ENCODE measurements at places on chromosomes 6 and 20.
A peak's percentile ranks its signal among the peaks of the same experiment; 100 is the strongest.

- no peak for DNase-seq
Measured at GRCh38 chr6:43921039-43921438, 151.0 kb downstream of the VEGFA start.

- DNase-seq = no peak
Measured at GRCh38 chr20:19761326-19761725, 3.3 kb downstream of the RIN2 start.

GRCh38 chr6:159691963-159692287, 1.1 kb downstream of the SOD2 start:
- DNase-seq = no peak

GRCh38 chr6:29705389-29706231, 17.6 kb upstream of the HLA-F start:
- peak; percentile 36 for DNase-seq

DNA sequence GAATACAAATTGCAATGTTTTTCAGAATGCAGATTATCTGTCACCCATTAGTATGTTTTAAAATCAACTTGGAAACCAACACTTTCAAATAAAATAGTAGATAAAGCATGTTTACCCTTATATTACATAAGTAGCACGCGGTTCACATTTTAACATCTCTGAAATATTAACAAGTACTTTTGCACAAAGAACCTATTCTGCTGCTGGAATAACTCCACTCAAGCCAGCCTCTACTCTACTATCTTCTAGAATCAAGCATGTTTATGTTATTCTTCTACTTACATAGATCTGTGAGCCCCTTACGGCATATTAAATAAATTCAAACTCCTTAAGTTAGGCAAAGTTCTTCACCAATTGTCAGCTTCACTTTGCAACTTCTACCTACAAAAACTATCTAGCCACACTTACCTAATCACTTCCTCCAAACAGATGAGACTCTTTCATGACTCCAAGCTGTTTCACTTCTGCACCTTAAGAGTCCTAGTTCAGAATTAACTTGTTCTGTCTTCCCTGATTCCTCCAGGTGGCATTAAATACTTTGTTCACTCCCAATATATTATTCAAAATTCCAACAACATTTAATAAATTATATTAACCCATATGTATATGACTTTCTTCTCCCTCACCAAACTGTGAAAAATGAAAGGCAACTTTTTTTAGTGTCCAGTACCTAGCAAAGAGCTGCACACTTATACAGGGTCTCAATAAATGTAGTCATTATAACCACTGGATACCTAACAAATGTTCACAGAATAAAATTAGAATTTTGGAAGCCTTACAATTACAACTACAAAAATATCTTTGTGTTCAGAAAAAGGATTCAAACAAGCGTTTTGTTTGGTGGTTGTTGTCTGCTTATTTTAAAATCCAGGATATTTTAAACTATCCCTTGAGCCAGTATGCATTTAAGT, 12.1 kb downstream of the CEP85L start:
- no peak for DNase-seq

GRCh38 chr6:15401769-15402250, 155.9 kb downstream of the JARID2 start:
- no peak for DNase-seq

DNA sequence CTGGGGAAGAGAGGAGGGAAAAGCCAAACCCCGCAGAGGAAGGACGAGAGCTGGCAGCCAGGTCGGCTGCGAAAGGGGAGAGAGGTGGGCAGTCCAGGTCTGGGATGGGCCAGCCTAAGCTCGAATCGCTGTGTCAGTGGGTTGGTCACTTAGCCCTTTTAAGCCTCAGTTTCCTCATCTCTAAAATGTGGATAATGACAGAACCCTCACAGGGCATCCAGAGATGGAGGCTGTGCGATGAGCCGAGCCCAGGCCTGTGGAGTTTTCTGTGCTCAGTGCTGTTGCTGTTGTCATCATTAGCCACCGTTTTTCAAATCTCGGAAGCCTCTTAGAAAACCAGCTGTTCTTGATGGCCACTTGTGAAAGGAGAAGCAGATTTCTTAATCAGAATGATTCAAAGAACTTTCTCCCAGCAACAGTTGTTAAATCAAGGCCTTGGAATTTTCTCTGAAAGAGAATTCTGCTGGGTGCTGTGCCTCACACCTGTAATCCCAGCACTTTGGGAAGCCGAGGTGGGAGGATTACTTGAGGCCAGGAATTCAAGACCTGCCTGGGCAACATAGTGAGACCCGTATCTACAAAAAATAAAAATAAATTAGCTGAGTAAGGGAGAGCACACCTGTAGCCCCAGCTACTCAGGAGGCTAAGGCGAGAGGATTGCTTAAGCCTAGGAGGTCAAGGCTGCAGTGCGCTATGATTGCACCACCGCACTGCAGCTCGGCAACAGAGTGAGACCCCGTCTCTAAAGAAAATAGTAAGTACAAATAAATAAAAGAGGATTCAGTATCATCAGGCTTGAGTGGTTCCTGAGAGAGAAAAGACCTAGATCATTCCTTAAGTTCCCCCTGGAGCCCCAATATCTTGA, 46.3 kb upstream of the ENTPD6 start:
- no peak for DNase-seq

DNA sequence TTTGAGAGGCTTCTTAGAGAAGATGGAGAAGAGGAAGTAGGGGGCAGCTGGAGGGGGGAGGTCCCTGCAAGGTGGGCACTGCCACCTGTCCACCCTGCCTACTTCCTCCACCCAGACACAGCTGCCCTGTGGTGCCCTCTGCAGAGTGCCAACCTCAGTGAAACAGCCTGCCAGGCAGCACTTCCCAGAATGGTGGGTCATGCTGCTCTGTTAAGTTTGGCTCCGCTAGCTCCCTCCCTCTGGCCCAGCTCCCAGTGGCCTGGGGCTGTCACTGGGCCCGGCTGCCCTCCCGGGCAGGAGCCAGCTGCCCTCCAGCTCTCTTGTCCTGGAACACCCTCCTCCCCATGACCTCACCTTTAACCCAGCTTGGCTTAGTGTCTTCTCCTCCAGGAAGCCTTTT, 5.1 kb upstream of the EPB41L1 start:
- DNase-seq = peak; percentile 50

GRCh38 chr20:3740615-3741301, 8.3 kb downstream of the HSPA12B start:
- no peak for DNase-seq

DNA sequence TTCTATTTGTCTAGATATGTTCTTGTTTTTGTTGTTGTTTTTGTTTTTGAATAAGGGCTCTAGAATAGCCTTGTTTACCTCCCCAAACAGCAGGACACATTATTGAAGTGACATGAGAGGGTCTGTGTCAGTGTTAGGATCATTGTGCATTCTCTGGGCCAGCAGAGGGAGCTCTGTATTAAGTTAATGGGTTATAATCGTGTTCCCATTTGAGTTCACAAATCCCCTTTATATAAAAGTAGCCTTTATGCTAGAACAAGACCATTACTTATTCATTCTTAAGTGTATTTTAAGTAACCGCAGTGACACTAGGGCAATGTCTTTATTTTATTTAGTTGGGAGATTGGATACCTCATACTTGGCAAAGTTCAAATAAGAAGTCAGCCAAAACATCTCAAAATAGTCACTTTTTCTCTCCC, 44.8 kb downstream of the STK4 start:
- peak; percentile 15 for DNase-seq

- no peak for DNase-seq
Measured at GRCh38 chr6:129662980-129663431, 47.0 kb downstream of the ARHGAP18 start.

GRCh38 chr6:44535967-44536366, 148.5 kb downstream of the CDC5L start:
- DNase-seq = no peak

DNA sequence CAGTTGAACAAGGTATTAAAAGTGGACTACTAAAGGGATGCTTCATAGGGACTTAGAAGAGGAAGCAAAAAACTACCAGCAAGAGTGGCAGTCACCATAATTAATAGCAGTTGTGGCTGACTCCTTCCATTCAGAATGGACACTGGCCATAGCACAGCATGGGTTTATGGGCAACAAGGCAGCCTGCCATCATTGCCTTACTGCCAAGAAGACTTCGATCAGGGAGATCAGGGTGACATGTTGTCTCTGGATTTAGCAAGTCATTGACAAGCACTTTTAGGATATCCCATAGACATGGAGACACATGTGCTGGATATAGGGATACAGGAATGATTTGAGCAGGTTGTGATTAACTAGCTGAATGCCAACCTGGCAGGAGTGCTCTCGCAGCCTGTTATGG, 35.3 kb upstream of the RIPOR2 start:
- no peak for DNase-seq

- no peak for DNase-seq
Measured at GRCh38 chr20:347317-347639, 367 bp downstream of the NRSN2 start.

GRCh38 chr20:34012735-34013134, 19.0 kb downstream of the RALY start:
- DNase-seq = no peak

DNA sequence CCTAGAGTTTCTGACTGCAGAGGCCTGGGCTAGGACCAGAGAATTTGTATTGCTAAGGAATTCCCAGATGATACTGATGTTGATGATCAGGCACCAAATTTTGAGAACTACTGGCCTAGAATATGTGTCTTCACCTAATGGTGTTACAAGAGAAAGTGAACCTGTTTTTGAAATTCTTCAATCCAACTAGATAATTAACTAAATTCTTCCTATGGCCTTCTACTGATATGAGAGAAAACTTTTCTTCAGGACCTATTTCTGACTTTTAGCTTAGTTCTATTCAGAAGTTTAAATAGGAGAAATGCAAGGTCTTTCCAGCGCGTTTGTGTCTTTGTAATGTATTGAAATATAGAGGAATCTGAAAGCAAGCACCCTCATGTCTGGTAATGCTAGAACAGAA, 7.3 kb downstream of the NKAIN2 start:
- DNase-seq = no peak

DNA sequence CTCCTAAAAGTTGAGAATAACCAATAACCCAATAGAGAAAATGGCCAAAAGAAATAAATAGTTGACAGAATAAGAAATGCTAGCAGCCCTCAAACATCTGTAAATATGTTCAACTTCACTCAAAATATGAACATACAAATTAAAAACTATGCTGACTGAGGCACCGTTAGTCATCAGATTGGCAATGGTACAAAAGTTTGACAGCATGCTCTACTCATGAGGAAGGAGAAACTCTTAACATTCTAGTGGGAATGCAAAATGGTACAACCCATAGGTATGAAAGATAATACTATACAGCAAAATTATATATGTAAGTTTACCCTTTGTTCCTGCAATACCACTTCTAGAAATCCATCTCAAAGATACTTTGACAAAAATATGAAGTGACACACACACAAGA, 1.6 kb upstream of the ZSCAN12 start:
- DNase-seq = no peak

DNA sequence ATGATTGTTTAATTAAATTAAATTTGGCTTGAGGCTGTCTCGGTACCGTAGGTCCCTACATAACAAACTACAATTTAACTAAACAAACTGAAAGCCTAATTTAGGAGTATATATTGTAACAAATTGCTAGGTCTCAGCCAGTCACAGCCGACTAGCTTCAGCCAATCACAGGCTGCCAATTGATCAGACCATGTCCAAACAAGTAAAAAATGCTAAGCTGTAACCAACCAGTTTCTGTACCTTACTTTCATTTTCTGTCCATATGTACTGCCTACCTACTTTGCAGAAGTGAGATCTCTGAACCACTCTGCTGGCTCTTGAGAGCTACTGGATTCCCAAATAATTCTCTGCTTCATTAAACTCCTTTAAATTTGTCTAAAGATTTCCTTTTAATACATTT, 648.0 kb upstream of the GJE1 start:
- DNase-seq = no peak

- DNase-seq = no peak
Measured at GRCh38 chr6:37850260-37850659, 30.7 kb downstream of the ZFAND3 start.

DNA sequence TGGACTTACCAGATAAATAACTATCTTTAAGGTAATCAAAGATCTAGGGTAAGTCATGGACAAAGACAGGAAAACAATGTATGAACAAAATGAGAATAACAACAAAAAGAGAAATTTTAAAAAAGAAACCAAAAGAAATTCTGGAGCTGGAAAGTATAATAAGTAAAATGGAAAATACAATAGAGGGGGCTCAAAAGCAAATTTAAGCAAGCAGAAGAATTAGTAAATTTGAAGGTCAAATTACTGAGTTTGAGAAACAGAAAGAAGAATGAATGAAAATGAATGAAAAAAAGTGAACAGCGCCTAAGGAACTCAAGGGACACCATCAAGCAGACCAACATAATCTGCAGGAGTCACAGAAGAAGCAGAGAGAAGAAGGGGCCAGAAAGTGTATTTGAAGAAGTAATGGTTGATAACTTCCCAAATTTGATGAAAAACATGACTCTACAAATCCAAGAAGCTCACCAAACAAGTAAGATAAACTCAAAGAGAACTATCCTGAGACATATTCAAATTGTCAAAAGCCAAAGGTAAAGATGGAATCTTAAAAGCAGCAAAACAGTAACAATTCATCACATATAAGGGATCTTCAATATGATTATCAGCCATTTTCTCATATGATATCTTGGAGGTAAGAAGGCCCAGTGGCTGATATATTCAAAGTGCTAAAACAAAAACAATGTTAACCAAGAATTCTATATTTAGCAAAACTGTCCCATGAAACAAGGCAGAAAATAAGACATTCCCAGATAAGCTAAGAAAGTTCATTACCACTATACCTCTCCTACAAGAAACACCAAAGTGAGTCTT, 218.5 kb downstream of the FOXC1 start:
- DNase-seq = no peak

- no peak for DNase-seq
Measured at GRCh38 chr6:116190550-116190949, 63.3 kb downstream of the TSPYL4 start.

GRCh38 chr6:109060571-109060970, 34.1 kb downstream of the SESN1 start:
- DNase-seq = no peak

GRCh38 chr6:91490671-91491301, 903.9 kb upstream of the MAP3K7 start:
- DNase-seq = no peak

- no peak for DNase-seq
Measured at GRCh38 chr20:18986895-18987580, 173.5 kb downstream of the SCP2D1 start.

DNA sequence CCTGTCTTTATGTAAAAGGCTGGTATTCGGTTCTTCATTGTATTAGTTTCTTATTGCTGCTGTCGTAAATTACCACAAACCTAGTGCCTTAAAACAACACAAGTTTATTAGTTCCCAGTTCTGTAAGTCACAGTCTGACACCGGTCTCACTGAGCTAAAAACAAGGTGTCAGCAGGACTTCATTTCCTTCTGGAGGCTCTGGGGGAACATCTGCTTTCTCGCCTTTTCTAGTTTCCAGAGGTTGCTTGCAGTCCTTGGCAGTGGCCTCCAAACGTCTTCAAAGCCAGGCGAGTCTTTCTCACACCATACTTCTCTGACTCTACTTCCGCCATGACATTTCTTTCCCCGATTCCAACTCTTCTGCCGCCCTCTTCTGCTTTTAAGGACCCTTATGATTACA, 43.0 kb upstream of the ZFAND3 start:
- DNase-seq = no peak

- DNase-seq = no peak
Measured at GRCh38 chr20:25116739-25117458, 35.0 kb upstream of the VSX1 start.

GRCh38 chr20:16201191-16201590, 372.1 kb downstream of the KIF16B start:
- DNase-seq = no peak
